ENCODE measurements at places on chromosomes 12 and 14. TPM values are rescaled to one million over a fixed set of nuclear protein-coding genes. Genes with fewer than 3 reads are reported as not detected.

DNA sequence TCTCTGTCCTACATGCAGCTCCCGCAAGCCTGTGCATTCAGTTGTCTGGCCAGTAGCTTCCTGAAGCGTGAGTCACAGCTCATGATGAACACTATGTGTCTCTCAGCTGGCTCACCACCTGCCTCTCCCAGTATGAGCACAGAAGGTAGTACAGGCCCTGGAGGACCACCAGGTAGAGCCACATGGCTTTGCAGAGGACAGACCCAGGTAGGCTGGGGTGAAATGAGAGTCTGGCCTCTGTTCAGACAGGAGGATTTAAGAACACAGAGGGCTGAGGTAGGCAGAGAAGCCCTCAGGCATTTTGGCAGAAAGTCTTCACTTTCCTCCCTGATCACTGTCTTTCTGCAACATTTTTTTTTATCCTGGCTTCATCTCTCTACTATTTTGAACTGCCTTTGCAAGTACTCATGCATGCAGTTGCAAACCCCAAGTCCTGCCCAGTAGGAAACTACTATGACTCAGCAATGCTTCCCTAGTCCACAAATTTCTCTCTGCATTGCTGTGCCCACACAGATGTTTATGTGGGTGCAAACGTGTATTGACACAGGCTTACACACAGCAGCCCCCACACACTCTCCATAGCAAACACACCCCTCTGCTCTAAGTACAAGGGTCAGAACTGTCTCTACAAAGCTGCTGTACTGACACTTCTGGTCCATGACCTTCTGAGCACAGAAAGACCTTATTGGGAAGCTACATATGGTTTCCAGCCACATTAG lies 7.2 kb upstream of the SDR9C7 start:
- no peak for DNase-seq
- H3K4me1 ChIP-seq, result no peaks in the 10 kb centered on the region
- H3K4me3 ChIP-seq, result no peak overlapping the region
- H3K27ac ChIP-seq, result no peak overlapping the region
- H3K27me3 ChIP-seq, result peaks cover 9% of the 10 kb centered on the region

FGF23 gene
- not detected for total RNA-seq

- H3K27ac ChIP-seq, result no peak overlapping the region
- H3K4me1 ChIP-seq, result no peaks in the 10 kb centered on the region
- no peak overlapping the region for H3K4me3 ChIP-seq
- peaks cover 14% of the 10 kb centered on the region for H3K27me3 ChIP-seq
- no peaks in the 10 kb centered on the region for H3K36me3 ChIP-seq
These were observed 65.9 kb downstream of the RFX4 start for GRCh38 chr12:106648736-106649135.

GRCh38 chr14:26709019-26709418 lies 111.2 kb upstream of the NOVA1 start:
- H3K4me1 ChIP-seq, result no peaks in the 10 kb centered on the region
- no peak for DNase-seq

GABARAPL1 gene
- 56.1 TPM for total RNA-seq

TAS2R14 gene
- total RNA-seq, result 3.5 TPM

NEUROD4 gene
- not detected for total RNA-seq

Data from naive thymus-derived CD8-positive, alpha-beta T cell (primary cell).